ENCODE measurements at places on chromosomes 1 and 21. TPM values are rescaled to one million over a fixed set of nuclear protein-coding genes. Genes with fewer than 3 reads are reported as not detected.
A peak's percentile ranks its signal among the peaks of the same experiment; 100 is the strongest.

Gene UBL4B
- not detected for polyA plus RNA-seq

Gene KLHDC9
- polyA plus RNA-seq, result 4.7 TPM

Gene AADACL3
- polyA plus RNA-seq, result not detected

Gene DEGS1
- polyA plus RNA-seq, result 4.8 TPM

Gene PRDX6
- polyA plus RNA-seq, result 292 TPM

Gene FBXO2
- polyA plus RNA-seq, result not detected

Gene PLPP3
- polyA plus RNA-seq, result 20.7 TPM

Gene KIF21B
- polyA plus RNA-seq, result 18.4 TPM

Gene HMCN1
- polyA plus RNA-seq, result under 0.01 TPM

Gene PTBP2
- 9.5 TPM for polyA plus RNA-seq

GRCh38 chr1:31822766-31823165 lies 6.9 kb upstream of the SPOCD1 start:
- no peaks in the 10 kb centered on the region for H3K4me1 ChIP-seq
- DNase-seq, result no peak
- H3K4me3 ChIP-seq, result no peak overlapping the region
- H3K27ac ChIP-seq, result no peak overlapping the region
- H3K27me3 ChIP-seq, result no peaks in the 10 kb centered on the region

DNA sequence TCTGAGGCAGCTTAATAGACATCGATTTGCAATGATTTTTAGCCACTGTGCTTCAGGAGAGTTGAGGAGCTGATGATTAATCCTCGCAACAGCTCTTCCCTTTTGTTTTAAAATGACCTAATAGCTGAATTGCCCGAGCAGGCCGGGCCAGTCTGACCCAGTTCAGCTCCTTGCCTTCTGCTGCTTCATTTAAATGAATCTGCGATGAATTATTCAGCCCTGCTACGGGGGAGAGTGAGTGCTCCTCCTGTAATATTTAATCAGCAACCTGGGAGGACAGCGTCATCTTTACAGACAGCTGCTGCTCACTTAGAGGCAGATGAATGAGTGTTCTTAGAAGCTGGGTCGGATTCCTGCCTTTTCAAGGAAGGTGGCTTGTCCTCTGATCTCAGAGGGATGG lies 325.1 kb downstream of the CAMTA1 start:
- H3K27me3 ChIP-seq, result no peaks in the 10 kb centered on the region
- H3K4me3 ChIP-seq, result no peak overlapping the region
- no peaks in the 10 kb centered on the region for H3K36me3 ChIP-seq
- no peak for DNase-seq
- no peaks in the 10 kb centered on the region for H3K4me1 ChIP-seq

DNA sequence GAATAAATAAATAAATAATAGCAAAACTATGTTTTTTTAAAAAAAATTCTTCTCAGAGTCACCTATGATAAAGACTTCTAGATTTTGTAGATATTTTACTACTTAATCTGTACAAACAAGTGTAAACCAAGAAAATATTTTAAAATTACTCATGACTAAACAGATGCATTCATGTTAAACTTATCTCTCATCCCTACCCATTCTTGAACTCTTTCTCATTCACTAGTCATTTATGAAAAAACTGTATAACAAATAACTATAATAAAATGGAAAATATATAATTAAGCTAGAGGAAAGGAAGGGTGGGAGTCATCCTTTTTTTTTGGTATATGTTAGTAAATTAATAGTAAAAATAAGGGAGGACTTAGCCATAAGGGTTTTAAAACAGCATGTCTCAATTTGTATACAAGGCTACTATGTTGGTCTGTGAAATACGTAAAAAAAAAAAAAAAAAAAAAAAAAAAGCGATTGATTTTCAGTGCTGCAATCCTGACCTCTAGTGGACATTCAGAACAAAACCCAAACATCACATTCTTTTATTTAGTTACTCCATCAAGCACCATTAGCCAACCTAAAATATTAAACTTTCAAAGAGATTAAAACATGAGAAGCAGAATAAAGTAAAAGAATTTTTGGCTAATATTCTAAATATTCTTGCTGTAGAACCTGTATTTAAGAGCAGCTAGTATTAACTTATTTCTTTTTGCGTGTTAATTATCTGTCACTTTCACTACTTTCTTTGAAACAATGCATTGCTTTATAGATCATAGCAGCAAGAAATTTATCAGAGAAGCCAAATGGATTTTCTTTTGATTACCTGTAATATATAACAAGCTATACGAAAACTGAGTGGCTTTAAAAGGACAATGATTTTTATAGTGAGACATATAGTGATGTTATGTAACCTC lies 255.8 kb upstream of the CACYBP start:
- H3K4me3 ChIP-seq, result no peak overlapping the region
- H3K27me3 ChIP-seq, result no peaks in the 10 kb centered on the region
- no peak for DNase-seq

GRCh38 chr21:37459575-37459974 lies 93.0 kb downstream of the DYRK1A start:
- H3K27ac ChIP-seq, result no peak overlapping the region
- H3K4me3 ChIP-seq, result no peak overlapping the region
- H3K36me3 ChIP-seq, result no peaks in the 10 kb centered on the region
- DNase-seq, result no peak
- H3K27me3 ChIP-seq, result no peaks in the 10 kb centered on the region
- no peaks in the 10 kb centered on the region for H3K4me1 ChIP-seq

GRCh38 chr1:71618766-71619530 lies 538.1 kb upstream of the ZRANB2 start:
- DNase-seq, result no peak
- no peaks in the 10 kb centered on the region for H3K4me1 ChIP-seq
- H3K4me3 ChIP-seq, result no peak overlapping the region
- H3K27ac ChIP-seq, result no peak overlapping the region
- H3K36me3 ChIP-seq, result no peaks in the 10 kb centered on the region

DNA sequence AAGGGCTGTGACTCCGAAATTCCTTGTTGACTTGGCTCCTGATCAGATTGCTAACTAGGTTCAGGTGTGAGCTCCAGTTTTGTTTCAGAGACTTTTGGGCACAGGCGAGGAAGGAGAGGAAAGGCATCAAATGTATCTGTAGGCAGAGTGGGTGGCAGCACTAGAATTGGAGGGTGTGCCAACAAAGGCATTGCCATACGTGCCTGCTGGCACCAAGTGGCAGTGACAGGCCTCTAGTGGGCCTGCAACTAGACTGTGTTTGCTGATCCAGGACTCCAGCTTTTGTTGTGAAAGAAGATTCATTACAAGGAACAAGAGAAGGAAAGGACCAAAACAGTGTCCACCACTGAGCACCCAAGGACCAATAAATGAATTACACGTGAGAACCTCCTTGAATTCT lies 79.5 kb downstream of the TM2D1 start:
- H3K27me3 ChIP-seq, result no peaks in the 10 kb centered on the region
- no peak overlapping the region for H3K4me3 ChIP-seq
- peaks cover 6% of the 10 kb centered on the region for H3K4me1 ChIP-seq
- H3K36me3 ChIP-seq, result no peaks in the 10 kb centered on the region
- DNase-seq, result no peak
- H3K27ac ChIP-seq, result no peak overlapping the region

GRCh38 chr21:43921979-43922945 lies 57.2 kb downstream of the AGPAT3 start:
- no peaks in the 10 kb centered on the region for H3K4me1 ChIP-seq
- H3K4me3 ChIP-seq, result no peak overlapping the region
- H3K27ac ChIP-seq, result peak overlapping the region; percentile 4
- no peaks in the 10 kb centered on the region for H3K36me3 ChIP-seq

DNA sequence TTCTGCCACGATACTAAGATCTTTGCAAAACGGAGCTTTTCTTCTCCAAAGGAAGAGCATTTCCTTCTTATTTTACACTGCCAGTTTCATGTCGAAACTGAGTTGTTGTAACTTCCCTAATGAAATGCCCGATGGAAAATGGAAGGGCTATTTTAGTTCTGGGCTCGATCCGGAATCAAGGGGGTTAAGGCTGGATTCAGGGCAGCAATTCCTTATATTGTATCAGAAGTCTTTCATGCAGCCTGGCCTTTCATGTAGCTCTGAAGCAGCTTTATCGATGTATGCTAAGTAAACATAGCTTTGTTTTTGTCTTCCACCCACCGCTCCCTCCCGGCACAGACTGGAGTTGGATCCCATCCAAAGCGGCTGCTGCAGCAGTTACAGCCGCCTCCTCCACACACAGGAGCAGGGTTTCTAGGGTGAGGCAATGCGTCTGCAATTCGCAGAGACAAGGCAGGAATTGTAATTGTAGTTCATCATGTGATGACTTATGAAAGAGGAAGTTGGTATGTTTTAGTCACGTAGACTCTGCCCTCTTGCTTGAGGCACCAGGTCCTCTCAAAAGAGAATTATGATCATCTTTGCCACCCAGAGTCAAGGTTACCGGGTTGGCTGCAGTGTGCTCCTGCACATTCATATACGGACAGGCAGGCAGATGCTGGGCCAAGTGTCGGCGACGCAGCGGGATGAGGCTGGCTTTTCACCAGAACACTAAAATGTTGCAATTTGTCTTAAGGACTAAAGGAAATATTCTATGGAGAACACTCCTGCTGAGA lies 2.6 kb upstream of the IRF2BP2 start:
- H3K36me3 ChIP-seq, result peaks cover 3% of the 10 kb centered on the region
- peaks cover 46% of the 10 kb centered on the region for H3K4me1 ChIP-seq
- peak; percentile 98 for DNase-seq

DNA sequence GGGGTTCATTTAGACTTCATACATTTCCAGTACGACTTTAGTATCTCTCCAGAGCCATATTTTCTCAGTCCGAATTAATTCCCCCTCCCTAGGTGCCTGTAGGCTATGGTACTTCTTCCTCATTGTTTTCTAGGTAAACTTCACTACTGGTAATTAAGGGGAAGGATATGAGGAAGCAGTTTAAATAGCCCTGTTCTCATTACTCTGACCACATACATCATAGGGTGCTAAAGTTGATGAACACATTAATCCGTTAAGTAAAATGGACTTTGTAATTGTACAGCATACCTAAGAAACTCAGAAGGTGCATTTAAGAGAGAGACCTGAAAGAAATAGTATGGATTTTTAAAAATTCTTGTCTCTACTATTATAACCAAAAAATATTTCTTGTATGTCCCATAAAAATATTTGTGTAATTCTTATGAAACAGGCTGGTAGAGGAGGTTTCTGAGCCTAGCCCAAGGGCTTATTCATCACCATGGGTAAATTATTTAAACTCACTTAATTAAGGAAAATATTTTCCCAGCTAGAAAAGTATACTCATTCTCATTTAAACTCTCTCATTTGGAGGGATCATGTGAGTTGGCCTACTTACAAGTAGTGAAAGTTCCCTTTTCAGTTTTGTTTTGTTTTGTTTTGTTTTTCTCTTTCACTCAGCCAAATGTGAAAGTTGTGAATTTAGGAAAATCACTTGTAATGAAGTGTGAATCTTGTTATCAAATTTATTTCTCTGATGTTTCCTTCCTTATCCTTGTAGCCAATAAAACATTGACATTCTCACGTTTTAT lies 2.0 kb downstream of the PRMT6 start:
- no peak for DNase-seq
- H3K36me3 ChIP-seq, result no peaks in the 10 kb centered on the region
- H3K27me3 ChIP-seq, result no peaks in the 10 kb centered on the region
- peak overlapping the region; percentile 90 for H3K27ac ChIP-seq
- no peaks in the 10 kb centered on the region for H3K4me1 ChIP-seq
- peak overlapping the region; percentile 62 for H3K4me3 ChIP-seq

DNA sequence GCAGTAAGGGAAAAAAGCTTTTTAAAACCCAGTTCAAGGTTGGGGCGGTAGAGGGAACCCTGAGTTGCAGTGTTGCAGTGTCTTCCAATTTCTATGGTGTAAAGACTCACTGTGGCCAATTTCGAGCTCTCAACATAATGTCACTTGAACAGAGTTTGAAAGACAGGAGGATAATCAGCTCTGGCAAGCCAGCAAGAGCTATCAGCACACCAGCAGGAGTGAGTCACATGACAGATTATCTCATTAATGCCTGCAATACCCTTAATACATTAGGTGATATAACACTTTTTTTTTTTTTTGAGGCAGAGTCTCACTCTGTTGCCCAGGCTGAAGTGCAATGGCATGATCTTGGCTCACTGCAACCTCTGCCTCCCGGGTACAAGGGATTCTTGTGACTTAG lies 22.8 kb downstream of the SLC9C2 start:
- no peak overlapping the region for H3K27ac ChIP-seq
- no peaks in the 10 kb centered on the region for H3K27me3 ChIP-seq

- H3K27me3 ChIP-seq, result no peaks in the 10 kb centered on the region
- H3K27ac ChIP-seq, result no peak overlapping the region
- H3K36me3 ChIP-seq, result peaks cover 8% of the 10 kb centered on the region
- H3K4me3 ChIP-seq, result no peak overlapping the region
- no peak for DNase-seq
These were observed 10.7 kb downstream of the LYPLAL1 start for GRCh38 chr1:219184337-219184736.

DNA sequence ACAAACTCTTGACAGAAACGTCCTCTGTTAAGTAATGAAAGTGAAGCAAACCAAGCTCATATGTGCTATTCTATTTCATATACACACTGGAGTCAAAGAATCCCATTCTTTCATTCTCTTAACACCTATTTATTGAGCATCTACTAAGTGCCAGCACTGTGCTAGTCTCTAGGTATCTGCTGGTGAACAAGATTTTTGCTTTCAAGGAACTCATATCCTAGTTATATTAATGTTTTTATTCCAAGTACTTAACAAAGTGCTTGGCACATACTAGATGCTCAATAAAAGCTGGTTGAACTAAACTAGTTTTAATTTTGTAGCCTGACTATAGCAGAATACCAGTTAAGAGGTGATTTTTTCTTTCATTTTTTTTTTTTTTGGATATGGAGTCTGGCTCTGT lies 3.6 kb upstream of the RNF2 start:
- H3K4me3 ChIP-seq, result no peak overlapping the region
- no peak for DNase-seq
- H3K27ac ChIP-seq, result no peak overlapping the region
- H3K36me3 ChIP-seq, result no peaks in the 10 kb centered on the region
- H3K27me3 ChIP-seq, result no peaks in the 10 kb centered on the region

DNA sequence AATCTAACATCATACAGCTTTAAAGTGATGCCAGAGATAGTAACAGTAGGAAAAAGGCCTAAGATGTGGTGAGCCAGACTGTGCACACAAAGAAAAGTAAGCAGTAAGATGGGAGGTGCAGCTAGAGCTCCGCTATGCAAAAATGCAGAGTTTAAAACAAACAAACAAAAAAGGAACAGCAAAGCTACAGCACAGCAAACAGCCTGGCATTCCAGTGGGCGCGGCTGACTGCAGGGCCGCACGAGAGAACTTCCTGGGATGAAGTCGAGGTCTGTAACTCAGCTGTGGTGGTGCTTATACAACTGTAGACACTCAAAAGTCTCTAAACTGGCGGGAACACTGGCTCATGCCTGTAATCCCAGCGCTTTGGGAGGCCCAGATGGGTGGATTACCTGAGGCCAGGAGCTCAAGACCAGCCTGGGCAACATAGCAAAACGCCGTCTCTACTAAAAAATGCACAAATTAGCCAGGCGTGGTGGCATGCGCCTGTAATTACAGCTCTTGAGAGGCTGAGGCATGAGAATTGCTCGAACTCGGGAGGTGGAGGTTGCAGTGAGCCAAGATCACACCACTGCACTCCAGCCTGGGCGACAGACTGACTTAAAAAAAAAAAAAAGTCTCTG lies 30.1 kb downstream of the PRDM15 start:
- DNase-seq, result no peak
- no peak overlapping the region for H3K27ac ChIP-seq
- peaks cover 15% of the 10 kb centered on the region for H3K36me3 ChIP-seq
- H3K27me3 ChIP-seq, result no peaks in the 10 kb centered on the region
- no peaks in the 10 kb centered on the region for H3K4me1 ChIP-seq

- no peak overlapping the region for H3K4me3 ChIP-seq
- H3K4me1 ChIP-seq, result no peaks in the 10 kb centered on the region
- H3K27me3 ChIP-seq, result no peaks in the 10 kb centered on the region
- no peak for DNase-seq
- H3K36me3 ChIP-seq, result no peaks in the 10 kb centered on the region
These were observed 18.7 kb upstream of the GOLT1A start for GRCh38 chr1:204232526-204232925.

- no peak for DNase-seq
- no peak overlapping the region for H3K4me3 ChIP-seq
- no peak overlapping the region for H3K27ac ChIP-seq
- H3K27me3 ChIP-seq, result peaks cover 30% of the 10 kb centered on the region
- H3K36me3 ChIP-seq, result no peaks in the 10 kb centered on the region
These were observed 59.4 kb downstream of the ELK4 start for GRCh38 chr1:205572421-205572820.

All from sigmoid colon (tissue), 7 donors.